Uterus (tissue), 4 donors: ENCODE measurements at places on chromosomes 12 and 14.

DNA sequence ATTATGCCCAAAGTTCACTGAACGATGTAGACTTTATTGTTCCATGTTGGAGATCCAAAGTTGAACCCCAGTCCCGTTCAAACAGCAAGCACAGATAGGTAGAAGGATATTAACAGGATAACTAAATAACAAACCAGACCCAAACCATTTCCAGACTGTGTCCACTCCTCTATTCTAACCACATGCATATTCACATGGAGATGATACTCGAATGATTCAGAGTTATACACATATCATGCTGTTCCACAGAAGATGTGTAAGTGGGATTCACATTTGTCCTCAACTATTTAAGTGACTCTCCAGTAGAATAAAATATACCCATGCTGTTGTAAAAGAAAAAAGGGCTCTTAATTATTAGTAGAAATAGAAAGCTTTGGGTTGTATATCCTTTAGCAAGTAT is 185.9 kb downstream of the ITPR2 start:
- DNase-seq = no peak
- no peaks in the 10 kb centered on the region for H3K4me1 ChIP-seq
- no peak overlapping the region for H3K4me3 ChIP-seq
- no peak overlapping the region for H3K27ac ChIP-seq

DNA sequence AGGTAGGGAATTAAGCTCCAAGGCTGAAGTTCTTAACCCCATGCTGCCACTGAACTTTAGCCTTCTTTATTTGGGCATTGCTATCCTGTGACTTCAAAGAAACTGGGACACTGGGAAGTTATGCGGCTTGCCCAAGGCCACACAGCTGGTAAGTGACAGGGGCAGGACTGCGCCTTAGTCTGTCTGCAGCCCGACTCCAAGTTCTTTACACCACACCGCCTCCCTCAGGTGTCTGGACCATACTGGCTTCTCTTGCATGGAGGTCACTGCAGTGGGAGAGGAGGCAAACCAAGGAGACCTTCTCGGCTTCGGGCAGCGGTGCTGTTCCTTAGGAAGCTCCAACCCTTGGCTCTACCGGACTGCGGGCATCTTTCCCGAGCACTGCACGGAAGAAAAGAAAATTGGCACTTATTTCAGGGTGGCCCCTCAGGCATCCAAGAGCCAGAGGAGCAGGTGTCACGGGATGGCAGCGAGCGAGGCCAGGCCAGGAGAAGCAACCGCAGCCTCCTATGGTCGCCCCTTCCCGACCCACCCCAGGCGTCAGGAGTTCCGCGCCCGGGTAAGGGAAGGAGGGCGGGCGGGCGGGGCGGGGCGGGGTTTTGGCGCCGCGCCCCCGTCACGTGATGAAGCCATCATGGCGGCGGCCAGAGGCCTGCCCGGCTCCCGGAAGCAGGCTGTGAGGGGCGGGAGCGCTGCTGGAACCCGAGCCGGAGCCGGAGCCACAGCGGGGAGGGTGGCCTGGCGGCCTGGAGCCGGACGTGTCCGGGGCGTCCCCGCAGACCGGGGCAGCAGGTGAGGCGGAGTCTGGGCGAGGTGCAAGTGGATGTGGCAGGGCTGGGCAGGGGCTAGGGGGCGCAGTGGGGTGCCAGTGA is 16.4 kb upstream of the ESPL1 start:
- no peaks in the 10 kb centered on the region for H3K27me3 ChIP-seq
- peak overlapping the region; percentile 89 for H3K27ac ChIP-seq
- H3K4me1 ChIP-seq = peaks cover 17% of the 10 kb centered on the region
- peak; percentile 79 for DNase-seq
- no peaks in the 10 kb centered on the region for H3K36me3 ChIP-seq
- H3K4me3 ChIP-seq = peak overlapping the region; percentile 72

DNA sequence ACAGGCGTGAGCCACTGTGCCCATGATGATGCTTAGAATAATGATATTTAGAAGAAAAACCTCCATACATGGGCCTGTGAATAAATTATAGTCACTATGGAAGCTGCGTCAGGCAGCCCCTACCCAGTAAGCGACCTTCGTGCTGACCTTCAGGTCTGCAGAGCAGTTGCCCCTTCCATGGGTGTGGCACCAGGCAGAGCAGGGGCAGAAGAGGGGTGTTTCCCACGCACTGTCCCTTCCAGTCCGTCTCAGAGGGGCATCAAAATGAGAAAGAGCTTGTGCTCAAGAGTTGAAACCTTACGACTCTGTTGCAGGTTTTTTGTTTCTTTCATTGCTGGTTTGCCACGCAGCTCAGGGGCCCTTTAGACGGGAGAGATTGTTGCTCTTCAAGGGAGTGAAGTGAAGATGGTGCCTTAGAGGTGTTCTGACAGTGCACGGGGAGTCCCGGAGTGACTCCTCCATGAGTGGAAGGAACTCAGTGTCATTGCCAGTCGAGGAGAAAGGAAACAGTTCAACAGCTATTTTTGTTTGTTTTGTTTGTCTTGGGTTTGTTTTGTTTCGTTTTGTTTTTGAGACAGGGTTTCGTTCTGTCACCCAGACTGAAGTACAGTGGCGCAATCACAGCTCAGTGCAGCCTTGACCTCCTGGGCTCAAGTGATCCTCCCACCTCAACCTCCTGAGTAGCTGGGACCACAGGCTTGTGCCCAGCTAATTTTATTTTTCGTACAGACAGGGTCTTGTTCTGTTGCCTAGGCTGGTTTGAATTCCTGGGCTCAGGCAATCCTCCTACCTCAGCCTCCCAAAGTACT is 13.9 kb downstream of the CKB start:
- H3K36me3 ChIP-seq = no peaks in the 10 kb centered on the region
- H3K4me3 ChIP-seq = no peak overlapping the region
- H3K4me1 ChIP-seq = peaks cover 9% of the 10 kb centered on the region
- H3K27ac ChIP-seq = no peak overlapping the region
- no peaks in the 10 kb centered on the region for H3K27me3 ChIP-seq
- DNase-seq = no peak

- H3K4me1 ChIP-seq = no peaks in the 10 kb centered on the region
- no peak for DNase-seq
- H3K36me3 ChIP-seq = no peaks in the 10 kb centered on the region
- H3K27me3 ChIP-seq = no peaks in the 10 kb centered on the region
- no peak overlapping the region for H3K4me3 ChIP-seq
- no peak overlapping the region for H3K27ac ChIP-seq
These were observed 595 bp upstream of the KRT85 start for GRCh38 chr12:52367876-52368275.

GRCh38 chr12:110555577-110556406 is 27.3 kb downstream of the PPTC7 start:
- no peak overlapping the region for H3K4me3 ChIP-seq
- H3K27me3 ChIP-seq = no peaks in the 10 kb centered on the region
- no peaks in the 10 kb centered on the region for H3K4me1 ChIP-seq
- DNase-seq = no peak

DNA sequence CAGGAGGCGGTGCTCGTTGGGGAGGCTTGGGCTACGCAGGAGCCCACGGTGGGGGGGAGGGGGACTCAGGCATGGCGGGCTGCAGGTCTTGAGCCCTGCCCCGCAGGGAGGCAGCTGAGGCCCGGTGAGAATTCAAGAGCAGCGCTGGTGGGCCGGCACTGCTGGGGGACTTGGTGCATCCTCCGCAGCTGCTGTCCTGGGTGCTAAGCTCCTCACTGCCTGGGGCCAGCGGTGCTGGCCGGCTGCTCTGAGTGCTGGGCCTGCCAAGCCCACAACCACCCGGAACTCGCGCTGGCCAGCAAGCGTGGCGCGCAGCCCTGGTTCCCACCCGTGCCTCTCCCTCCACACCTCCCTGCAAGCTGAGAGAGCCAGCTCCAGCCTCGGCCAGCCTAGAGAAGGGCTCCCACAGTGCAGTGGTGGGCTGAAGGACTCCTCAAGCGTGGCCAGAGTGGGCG is 3.2 kb downstream of the METTL25 start:
- no peaks in the 10 kb centered on the region for H3K27me3 ChIP-seq
- no peak overlapping the region for H3K4me3 ChIP-seq
- peaks cover 11% of the 10 kb centered on the region for H3K4me1 ChIP-seq
